ENCODE measurements at places on chromosomes 2 and 18.

GRCh38 chr2:134244086-134244485 is 9.8 kb upstream of the MGAT5 start:
- DNase-seq = no peak

- DNase-seq = no peak
Measured at GRCh38 chr2:86383844-86384243, 46.4 kb upstream of the REEP1 start.

- DNase-seq = no peak
Measured at GRCh38 chr2:127403460-127403859, 14.8 kb upstream of the PROC start.

- DNase-seq = no peak
Measured at GRCh38 chr2:124301915-124302314, 276.8 kb downstream of the CNTNAP5 start.

DNA sequence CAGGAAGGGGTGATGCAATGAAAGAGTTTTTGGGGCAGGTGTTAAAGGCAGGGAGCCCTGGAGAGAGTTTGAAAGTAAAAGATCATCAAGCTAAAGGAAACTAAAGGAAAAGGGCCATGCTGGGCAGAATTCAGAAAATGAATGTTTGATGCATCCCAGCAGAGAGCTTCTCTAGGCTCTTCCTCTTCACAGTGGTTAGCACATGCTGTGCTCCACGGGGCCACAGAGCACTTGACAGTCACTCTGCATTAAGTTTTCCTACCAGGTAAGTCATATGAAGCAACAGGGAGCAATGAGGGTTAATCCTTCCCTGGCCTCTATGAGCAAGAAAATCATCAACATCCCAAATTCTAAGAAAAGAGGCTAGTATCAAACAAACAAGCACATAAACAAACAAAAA is 895.2 kb downstream of the TRIB2 start:
- DNase-seq = no peak

DNA sequence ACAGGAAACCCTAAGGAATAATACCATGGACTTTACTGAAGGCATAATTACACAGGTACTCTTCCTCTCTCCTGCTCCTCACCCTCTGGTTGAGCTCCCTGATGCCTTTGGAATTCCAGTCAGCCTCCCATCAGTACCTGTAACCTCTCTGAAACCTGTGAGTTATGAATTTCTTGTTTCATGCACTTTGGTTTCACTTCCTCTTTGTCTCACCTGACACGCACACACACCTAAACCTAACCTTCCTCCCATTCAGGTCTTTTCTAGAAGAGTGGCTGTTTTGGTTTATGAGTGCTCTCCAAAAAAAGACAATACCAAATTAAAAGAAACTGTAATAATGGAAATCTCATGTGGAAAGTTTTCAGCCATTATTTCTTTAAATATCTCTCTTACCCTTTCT is 451.3 kb upstream of the VWC2L start:
- no peak for DNase-seq

DNA sequence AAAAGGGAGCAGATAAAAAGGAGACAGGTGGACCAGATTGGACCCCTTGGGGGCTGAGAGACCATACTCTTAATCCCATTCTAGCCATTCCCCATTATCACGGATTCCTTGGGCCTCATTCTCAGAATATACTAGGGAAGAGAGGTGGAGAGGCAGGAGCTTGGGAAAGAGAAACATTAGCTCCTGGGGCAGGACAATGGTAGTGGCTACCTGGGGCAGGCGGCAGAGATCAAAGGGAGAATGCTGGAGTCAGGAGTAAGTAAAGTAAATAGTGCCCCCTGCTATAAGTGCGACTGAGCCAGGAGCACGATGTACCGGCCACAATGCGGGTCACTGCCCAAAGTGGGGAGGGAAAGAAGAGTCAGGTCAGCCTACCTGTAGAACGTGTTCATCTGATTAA is 20.4 kb upstream of the IHH start:
- DNase-seq = no peak
